Astrocyte (in vitro differentiated cells and primary cell): ENCODE measurements at places on chromosomes 4 and X. TPM values are rescaled to one million over a fixed set of nuclear protein-coding genes. Genes with fewer than 3 reads are reported as not detected.

- no peak for DNase-seq
Measured at GRCh38 chr4:114905017-114905416, 208.4 kb downstream of the NDST4 start.

- DNase-seq = no peak
Measured at GRCh38 chrX:133897593-133898163, 87.7 kb downstream of the GPC3 start.

DNA sequence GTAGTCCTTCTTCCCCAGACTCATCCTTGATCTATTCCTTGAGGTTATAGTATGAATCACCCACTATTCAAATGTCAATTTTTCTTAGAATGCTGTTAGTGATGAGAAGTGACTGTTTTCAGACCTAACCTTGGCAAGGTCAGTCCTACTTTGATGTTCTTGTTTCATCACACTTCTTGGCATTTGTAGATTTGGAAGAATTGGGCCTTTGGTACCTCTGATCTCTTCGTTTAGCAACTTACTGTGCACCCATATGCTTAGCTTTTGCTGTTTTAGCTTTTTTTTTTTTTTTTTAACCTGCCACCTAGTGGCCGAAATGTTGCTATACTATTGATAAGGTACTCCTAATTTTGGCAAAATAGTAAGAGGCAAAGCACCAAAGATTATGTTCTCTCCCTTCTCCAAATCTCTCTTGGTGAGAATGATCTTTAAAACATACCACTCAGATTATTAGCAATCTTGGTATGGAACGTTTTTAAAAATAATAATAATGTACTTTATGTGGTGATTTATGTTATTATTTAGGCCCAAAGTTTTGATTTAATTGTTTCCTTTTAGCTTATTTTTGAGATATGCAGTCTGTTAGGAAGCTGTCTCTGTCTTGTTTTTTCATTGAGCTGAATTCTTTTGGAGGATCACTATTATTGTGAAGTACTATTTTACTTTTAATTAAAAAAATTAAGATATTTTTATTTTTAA is 16.6 kb downstream of the DCK start:
- peak; percentile 25 for DNase-seq

GRCh38 chr4:157776930-157777528 is 395.8 kb downstream of the GASK1B start:
- DNase-seq = no peak

- DNase-seq = peak; percentile 48
Measured at GRCh38 chrX:150329868-150330267, 33.2 kb upstream of the MAMLD1 start.

Gene WDR19
- total RNA-seq = 14.1 and 18.0 TPM in 2 replicates

Gene RIBC1
- total RNA-seq = 0.34 and 0.46 TPM in 2 replicates

GRCh38 chr4:13988353-13989305 is 361.1 kb upstream of the BOD1L1 start:
- DNase-seq = peak; percentile 97

Gene NSUN7
- 2.1 and 2.5 TPM in 2 replicates for total RNA-seq

Gene USP26
- not detected in 2 replicates for total RNA-seq

DNA sequence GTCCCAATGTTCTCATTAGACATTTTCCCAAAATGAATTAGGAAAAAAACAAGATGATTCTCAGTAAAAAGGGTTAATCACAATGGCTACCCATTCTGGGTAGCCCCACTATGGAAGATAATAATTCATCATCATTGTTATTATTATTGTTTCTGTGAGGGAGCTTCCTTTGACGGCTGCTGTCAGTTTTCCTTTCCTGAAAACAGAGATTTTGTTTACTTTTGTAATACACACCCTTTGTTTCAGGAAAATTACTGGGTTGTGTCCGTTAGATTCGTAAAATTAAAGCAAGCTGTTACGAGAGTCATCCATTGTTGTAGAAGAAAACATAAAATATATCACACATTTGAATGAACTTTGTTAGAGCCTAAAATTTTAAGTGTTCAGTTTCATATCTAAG is 192.9 kb upstream of the ANKRD50 start:
- DNase-seq = no peak

GRCh38 chrX:133495464-133496391 is 80.4 kb upstream of the GPC4 start:
- peak; percentile 80 for DNase-seq

GRCh38 chr4:177441061-177441802 is 1.0 kb downstream of the AGA start:
- DNase-seq = peak; percentile 26

Gene COX7B
- 246 and 250 TPM in 2 replicates for total RNA-seq

- peak; percentile 10 for DNase-seq
Measured at GRCh38 chr4:67861513-67861912, 22.3 kb downstream of the TMPRSS11D start.

GRCh38 chr4:73988061-73988460 is at the start of gene PPBP:
Gene PPBP (minus strand): TSS chr4:73988190. CDS start chr4:73988103, 87 bp downstream.
- DNase-seq = no peak

DNA sequence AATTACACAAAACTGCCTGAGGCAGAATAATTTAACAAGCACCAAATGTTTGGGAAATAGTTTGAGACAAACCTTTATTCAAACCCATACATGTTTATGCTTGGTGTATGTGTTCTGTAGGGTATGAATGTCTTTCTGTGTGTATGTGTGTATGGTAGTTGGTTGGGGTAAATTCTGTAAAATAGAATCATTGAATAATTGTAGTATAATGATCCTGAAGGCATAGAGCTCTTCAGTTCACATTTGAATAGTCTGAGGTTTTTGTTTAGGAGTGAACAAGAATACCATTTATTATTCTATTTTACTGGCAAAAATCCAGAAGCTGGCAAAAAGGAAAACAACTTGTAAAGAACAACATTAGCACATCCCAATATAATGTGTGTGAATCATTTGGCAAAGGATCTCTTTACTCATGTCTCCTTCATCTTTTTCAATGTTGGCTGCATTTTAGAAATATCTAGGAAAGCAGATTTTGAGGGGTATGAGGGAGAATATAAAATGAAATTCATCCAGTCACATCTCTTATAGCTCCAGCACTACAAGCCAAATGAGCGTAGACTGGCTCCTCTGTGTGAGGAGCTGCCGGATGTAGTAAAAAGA is 360.0 kb downstream of the CHIC1 start:
- peak; percentile 26 for DNase-seq

- no peak for DNase-seq
Measured at GRCh38 chrX:33543757-33544156, 332.4 kb upstream of the DMD start.

Gene GYG2
- total RNA-seq = 15.5 and 16.3 TPM in 2 replicates

- no peak for DNase-seq
Measured at GRCh38 chr4:175789647-175790046, 22.4 kb downstream of the GPM6A start.

DNA sequence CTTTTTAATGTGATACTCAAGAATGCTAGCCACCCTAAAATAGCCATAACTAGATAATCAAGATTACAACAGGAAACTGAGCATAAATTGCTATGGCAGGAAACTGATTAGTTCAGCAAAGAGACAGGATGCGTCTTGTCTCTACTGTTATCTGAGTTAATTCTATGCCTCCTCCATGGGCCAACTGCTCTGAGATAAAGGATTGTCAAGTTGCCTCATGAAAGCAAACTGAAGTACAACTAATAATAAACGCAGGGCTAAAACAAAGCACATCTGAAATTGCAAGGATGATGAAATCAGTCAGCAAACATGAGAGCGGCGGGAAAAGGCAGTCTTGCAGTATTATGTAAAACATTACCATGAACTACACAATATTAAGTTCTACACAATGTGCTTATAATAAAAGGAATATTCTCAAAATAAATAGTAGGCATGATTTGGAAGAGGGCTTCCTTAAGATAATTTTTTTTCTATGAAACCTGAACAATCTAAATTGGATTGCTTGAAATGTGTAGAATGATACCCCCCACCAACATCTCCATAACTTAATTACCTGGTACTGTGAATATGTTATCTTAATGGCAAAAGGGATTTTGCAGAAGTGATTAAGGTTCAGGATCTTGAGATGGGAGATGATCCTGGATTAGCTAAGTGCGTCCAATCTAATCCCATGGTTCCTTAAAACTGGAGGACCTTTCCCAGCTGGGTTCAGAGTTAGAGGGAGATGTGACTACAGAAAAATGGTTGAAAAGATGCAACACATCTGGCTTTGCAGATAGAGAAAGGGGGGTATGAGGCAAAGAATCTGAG is 65.9 kb downstream of the ANTXR2 start:
- DNase-seq = no peak

Gene NALF2
- 1.4 and 2.0 TPM in 2 replicates for total RNA-seq

Gene PLAC8
- total RNA-seq = 19.5 and 27.8 TPM in 2 replicates

- no peak for DNase-seq
Measured at GRCh38 chrX:48516987-48517386, 4.6 kb upstream of the EBP start.

Gene ASB9
- 0.27 TPM in 1 of 2 replicates, not detected in the other for total RNA-seq

GRCh38 chrX:129145840-129146272 is 377.4 kb downstream of the SMARCA1 start:
- no peak for DNase-seq
